Activated T-cell treated with anti-CD3 and anti-CD28 coated beads, Interleukin-2, amount 50 U/mL, for 72 hours (primary cell): ENCODE measurements at places on chromosomes 2 and 18. TPM values are rescaled to one million over a fixed set of nuclear protein-coding genes. Genes with fewer than 3 reads are reported as not detected.
A peak's percentile ranks its signal among the peaks of the same experiment; 100 is the strongest.

- no peak for DNase-seq
Measured at GRCh38 chr18:21071071-21071470, 40.5 kb downstream of the ROCK1 start.

GRCh38 chr2:108125581-108125980 is 114.2 kb upstream of the SULT1C3 start:
- DNase-seq, result no peak

GRCh38 chr18:74714791-74715190 is 117.1 kb downstream of the ZNF407 start:
- no peak for DNase-seq

DNA sequence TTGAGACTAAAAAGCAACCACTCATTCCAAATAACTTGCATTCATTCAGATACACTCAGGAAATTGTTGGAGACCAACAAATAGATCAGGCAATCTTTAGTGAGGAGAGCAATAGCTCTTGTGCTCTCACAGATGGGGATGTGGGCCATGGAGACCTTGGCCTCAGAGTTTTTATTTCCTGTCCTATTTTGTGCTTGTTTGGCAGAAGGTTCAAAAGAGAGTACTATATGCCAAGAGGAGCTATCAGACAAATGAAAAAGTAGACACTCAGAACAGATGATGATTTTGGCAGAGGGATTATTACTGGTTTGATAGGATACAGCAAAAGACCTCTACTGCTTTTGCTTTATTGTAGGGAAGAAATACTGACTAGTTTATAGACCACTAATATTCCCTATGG is 230.2 kb downstream of the KCNE4 start:
- no peak for DNase-seq

DNA sequence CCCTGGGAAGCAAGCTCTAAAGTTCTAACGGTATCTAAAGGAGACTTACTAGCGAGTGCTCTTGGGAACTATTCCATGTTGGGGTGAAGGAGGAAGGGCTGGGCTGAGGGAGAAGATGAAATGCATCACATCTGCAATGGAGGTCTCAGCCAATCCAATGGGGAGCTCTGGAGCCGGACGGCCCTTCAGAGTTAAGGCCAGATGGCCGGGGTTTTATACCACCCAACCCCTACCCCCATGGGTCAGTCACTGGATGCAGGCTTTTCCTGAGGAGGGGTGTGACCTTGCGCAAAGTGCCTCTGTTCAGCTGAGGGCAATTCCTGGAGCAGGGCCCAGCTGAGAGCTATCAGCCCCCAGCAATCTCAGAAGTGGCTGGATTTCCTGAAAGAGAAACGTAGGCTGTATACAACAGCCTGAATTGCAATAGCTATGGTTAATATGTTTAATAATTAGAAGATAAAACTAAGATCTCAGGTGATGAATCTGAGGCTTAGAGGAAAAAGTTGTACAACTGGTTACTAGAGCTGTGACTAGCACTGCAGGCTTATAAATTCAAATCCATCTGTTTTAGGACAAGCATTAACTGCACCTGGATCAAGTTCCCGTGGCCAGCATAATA is 21.6 kb downstream of the EIPR1 start:
- DNase-seq, result no peak

DNA sequence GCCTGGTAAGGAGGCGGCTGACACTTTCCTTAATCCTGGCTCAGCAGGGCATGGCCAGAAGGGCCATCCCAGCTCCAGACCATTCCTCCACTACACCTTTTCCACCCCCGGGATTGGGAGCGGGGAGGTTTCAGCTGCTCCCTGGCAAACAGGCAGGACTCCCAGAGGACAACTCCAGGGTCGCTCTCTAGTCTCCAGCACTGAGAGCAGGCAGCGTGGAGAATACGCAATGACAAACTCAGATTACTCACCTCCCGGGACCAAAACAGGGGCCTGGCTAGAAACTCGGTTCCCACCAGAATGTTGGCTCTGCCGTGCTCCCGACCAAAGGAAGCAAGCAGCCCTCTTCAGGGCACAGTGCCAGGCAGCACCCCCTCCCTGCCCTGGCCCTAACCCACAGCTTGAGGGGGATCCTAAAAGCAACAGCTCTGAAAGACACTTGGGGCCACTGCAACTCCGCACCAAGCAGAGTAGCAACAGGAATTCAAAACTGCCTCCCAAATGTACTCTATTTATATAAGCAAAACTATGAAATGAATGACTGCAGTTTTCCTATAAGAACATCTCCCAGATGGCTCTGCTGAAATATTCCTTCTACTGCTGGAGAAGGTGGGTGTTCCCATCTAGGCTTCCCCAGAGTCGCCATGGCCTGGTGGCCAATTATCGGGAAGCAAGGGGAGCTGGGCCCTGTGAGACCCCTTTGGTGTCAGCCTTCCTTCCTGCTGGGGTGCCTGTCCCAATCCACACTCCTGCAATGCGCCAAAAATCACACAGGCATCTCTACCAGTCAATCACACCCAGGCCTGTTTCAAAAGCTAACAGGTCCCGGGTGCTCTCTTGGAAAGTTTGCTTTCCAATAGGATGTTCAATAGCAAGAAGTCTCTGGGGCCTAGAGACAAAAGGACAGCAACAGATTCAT is 61.2 kb upstream of the POMC start:
- no peak for DNase-seq

- DNase-seq, result no peak
Measured at GRCh38 chr18:63686871-63687270, 15.9 kb upstream of the SERPINB11 start.

GRCh38 chr18:48997985-48998831 is 47.4 kb upstream of the SMAD7 start:
- no peak for DNase-seq

DNA sequence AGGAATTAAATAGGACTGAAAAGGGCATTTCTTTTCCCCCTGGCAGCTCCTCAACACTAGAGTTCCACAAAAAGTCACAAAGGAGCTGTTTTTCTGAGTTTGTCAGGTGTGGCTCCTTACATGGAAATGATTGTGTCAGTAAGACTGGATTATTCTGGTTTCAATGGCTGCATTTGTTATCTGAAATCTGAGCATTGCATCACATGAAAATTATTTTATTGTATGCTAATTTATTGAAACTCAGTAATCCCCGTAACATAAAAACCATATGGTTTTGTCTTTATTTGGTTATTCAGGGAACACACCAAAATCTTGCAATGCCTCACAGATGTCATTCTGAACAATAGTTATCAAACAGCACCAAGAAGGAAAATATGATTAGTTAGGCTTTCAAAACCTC is 439.7 kb upstream of the TNP1 start:
- no peak for DNase-seq

DNA sequence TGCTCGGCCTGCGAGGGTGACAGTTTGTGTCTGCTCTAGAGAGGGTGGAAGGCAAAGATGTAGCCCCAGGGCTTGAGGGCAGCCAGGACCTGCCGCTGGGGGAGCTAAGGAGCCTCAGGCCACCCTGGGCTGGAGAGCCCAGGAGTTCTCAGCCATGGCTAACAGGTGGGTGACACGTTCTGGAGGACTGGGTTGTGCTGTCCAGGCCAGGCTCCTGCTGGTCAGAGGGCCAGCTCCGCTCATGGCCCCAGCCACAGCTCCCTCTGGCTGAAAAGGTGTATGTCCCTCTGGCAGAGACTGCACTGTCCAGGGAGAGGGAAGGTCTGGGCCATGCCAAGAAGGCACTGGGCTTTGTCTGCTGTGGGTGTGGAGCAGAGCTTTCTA is 19.2 kb downstream of the TMEM185B start:
- no peak for DNase-seq

DNA sequence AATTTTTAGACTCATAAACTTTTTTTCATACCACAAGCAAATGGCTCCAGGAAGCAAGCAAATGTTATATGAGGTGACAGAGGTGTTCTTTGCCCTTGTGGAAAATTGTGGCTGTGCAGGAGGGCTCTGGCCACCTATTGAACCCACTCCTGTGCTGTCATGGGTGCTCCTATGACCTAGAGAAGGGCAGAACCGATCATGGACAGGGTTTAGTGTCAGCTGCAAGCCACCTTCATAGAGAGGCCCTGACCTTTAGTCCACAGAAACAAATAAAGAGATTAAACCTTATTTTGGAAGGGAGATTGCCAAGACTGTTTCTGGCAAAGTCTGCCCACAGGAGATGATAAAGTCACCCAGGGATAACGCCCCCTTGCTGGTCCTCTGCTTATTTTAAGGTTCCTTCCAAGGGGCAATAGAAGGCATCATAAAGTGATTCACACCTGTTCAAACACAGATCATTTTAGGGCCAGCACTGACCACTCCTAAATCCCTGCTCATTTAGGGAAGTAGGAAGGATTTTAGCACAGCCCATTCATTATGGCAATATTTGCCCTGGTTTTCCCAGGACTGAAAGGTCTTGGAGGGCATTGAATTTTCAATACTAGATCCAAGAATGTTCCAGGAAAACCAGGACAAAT is 26.1 kb upstream of the STAT4 start:
- DNase-seq, result no peak

GRCh38 chr2:228901531-228901930 is 369.6 kb downstream of the PID1 start:
- DNase-seq, result no peak

DNA sequence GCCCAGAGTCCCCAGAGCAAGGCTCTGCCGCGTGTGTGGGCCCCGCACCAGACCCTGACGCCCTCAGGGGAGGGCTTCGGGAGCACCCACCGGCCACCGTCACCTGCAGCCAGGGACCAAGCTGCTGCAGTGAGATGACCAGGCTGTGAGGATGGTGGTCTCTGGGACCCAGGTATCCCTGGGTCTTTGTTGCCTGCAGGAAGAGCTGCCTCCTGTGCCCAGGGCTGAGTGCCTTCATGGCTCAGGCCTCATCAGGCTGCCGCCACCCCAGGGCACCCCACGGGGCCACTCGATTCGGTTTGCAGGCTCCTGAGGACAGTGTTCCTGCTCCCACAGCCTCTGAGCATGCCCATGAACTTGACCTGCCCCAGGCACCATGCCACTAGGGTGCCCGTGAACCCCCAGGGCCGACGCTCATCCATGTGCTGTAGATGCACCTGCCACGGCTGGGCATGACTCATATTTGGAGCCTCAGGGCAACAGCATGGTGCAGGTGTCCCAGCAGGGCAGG is 109.8 kb downstream of the FAM210A start:
- DNase-seq, result no peak

GRCh38 chr2:16509042-16509441 is 156.6 kb downstream of the CYRIA start:
- DNase-seq, result no peak

DNA sequence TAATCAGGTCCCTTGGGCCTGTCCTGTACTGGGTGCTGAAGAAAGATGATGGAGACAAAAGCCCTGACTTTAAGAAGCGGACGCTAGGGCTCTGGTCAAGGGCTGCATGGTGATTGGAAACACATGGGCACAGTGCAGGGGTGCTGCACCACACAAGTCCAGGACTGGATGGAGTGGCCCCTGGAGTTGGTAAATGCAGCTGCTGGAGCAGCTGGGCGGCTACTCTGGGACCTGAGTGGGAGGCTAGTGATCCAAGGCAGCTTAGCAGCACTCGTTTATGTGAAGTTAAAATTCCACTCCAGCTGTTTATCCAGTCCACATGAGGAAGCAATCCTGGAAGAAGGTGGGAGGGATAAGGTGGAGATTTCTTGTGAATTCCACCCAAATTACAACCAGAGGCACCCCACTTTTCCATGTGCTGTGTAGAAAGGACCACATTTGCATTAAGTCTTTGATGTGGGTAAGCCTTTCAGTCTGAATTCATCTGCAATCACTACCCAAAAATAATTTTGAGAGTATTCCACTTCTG is 24.9 kb downstream of the MERTK start:
- no peak for DNase-seq

DNA sequence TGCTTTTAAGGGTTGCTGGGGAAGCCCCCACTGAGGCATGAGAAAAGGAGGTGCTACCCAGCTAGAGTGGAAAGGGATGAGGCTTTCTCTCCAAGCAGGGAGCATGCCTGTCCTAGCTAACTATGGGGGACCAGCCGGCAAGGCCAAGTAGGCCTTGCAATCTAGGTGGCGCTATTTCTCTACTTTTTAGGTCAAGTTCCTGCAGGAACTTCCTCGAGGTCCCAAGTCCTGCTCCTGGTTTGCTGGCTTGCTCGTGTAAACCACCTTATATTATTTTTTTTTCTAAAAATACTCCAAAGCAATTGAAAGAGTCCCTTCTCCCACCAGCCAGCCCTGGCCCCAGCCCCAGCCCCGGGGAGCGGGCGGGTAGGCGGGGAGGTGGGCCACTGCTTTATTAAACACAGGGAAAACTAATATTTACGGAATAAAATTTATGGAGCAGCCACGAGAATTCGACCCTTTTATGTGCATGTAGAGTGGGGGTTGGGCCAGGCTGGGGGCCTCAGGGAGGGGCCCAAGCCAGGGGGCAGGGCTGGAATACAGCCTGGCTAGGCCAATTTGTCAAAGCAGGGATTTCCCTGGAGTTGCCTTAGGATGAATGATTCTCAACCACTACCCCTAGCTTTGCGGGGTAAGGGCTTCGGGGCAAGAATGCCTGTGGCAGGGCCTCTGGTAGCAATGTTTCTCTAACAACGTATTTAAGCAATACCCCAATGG is 12.8 kb upstream of the IHH start:
- DNase-seq, result peak; percentile 14

DNA sequence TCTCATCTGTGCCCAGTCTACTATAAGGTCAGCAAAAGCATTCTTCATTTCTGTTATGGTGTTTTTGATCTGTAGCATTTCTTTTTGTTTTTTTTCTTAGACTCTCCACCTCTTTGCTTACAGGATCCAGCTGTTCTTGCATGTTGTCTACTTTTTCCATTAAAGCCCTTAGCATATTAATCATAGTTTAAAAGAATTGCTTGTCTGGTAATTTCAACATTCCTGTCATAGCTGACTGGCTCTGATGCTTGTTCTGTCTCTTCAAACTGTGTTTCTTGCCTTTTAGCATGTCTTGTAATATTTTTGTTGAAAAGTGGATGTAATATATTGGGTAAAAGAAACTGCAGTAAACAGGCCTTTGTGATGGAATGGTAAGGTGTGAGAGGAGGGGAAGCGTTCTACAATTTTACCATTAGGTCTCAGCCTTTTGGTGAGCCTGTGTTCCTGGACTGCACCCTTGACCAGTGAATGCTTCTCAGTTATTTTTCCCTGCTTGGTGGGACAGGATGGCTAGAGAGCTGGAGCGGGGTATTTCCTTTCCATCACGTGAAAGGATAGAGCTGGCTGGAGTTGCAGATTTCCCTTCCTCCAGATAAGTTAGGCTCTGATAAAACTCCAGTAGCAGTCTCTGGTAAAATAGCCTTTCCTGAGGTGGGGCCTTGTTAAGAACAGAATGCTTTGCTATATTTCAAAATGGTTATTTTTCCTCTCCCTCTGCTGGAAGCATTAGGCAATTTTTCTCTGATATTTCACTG is 65.4 kb downstream of the PLA2R1 start:
- no peak for DNase-seq

- DNase-seq, result no peak
Measured at GRCh38 chr18:49673281-49673680, 111.4 kb downstream of the LIPG start.

- DNase-seq, result no peak
Measured at GRCh38 chr18:59877361-59877760, 22.4 kb upstream of the PMAIP1 start.

The PKDCC gene
- not detected for total RNA-seq

The SNTG2 gene
- 3.8 TPM for total RNA-seq

The PRSS56 gene
- total RNA-seq, result 0.39 TPM

The GCC2 gene
- total RNA-seq, result 65.5 TPM

The NDC80 gene
- total RNA-seq, result 113 TPM

The CRYGD gene
- not detected for total RNA-seq

The C2orf80 gene
- total RNA-seq, result not detected

The DLX1 gene
- total RNA-seq, result 0.24 TPM

The OSBPL6 gene
- total RNA-seq, result 6.1 TPM

The CD226 gene
- total RNA-seq, result 73.7 TPM

The DOK1 gene
- 25.6 TPM for total RNA-seq

The PLCD4 gene
- total RNA-seq, result 0.24 TPM

The IL18RAP gene
- 7.6 TPM for total RNA-seq

The PSMA8 gene
- total RNA-seq, result 0.81 TPM

The CCL20 gene
- 1.4 TPM for total RNA-seq
